ENCODE measurements at places on chromosomes 11 and 22.

DNA sequence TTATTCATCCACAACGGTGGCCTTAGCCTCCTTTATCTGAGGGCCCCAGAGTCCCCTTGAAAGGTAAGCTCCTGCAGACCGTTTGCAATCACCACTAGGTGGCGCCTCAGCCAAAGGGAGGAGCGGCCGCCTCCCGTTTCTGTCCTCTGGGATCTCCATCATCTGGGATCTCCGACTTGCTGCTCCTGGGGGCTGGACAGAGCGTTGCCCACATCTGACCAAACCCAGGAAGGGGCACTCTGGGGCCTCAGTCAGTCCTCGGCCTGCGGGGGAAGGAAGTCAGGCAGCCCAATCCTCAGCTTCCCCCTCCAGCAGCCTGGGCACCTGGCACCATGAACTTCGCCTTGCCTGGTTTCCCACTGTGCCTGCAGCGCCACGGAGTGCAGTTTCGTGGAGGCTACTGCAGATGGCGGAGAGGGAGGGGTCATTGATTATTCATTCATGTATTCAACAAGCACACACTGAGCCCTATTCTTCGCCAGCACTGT lies 23.5 kb downstream of the TP53I11 start:
- peak; percentile 27 for DNase-seq

- no peak for DNase-seq
Observed at GRCh38 chr11:43681401-43681942, 934 bp downstream of the HSD17B12 start.

- DNase-seq: no peak
Observed at GRCh38 chr22:41487037-41487935, 18.4 kb downstream of the ACO2 start.

DNA sequence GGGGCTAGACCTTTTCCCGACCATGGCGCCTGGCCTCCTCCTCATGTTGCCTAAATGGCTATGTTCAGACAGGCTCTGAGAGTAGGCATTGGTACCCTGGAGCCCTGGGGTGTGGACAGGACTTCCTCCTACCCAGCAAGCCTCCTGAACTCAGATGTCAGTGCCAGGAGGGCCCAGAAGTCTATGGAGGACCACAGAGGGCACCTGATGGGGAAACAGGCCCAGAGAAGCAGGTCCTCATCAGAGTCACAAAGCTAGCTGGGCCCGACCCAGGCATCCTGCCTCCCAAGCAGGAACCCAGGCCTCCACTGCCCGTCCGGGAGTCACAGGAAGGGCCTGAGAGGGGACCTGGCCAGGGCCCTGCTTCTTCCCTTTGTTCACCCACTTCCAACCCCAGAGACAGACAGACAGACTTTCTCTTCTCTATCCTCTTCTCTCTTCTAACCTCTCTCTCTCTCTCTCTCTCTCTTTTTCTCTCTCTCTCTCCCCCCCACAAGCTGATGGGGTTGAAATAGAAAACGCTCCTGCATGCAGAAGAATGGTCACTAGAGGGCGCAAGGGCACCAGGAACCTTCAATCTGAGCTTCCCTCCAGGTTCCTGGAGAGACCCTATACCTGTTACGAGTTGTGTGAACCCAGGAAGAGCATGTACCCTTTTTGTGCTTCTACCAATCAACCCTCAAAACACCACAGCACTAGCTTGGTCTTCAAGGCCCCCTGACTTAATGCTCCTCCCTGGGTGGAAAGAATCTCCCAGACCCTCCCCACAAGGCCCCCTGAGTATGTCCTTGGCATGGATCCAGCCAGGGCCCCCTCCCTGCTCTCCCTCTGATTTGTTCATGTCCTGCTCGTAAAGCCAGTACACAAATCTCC lies 27.1 kb downstream of the ARAP1 start:
- peak; percentile 60 for DNase-seq

GRCh38 chr11:47378836-47379170 lies 456 bp upstream of the SPI1 start:
- DNase-seq: no peak

DNA sequence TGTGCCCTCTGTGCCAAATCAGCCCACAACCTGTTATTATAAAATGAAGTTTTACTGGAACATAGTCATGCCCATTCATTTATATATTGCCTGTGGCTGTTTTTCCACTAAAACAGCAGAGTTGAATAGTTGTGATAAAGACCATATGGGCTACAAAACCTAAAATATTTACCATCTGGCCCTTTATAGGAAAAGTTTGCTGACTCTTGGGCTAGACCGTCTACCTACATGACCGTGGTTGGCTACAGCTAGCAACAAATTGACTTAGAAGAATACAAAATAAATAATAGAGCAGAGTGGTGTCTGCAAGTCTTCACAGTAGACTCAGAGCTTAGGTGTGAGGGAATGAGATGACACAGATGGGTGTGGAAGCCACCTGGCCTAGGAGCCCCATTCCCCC lies 11.2 kb upstream of the IL18BP start:
- no peak for DNase-seq

GRCh38 chr22:50058906-50059880 lies 1.1 kb upstream of the TTLL8 start:
- no peak for DNase-seq

DNA sequence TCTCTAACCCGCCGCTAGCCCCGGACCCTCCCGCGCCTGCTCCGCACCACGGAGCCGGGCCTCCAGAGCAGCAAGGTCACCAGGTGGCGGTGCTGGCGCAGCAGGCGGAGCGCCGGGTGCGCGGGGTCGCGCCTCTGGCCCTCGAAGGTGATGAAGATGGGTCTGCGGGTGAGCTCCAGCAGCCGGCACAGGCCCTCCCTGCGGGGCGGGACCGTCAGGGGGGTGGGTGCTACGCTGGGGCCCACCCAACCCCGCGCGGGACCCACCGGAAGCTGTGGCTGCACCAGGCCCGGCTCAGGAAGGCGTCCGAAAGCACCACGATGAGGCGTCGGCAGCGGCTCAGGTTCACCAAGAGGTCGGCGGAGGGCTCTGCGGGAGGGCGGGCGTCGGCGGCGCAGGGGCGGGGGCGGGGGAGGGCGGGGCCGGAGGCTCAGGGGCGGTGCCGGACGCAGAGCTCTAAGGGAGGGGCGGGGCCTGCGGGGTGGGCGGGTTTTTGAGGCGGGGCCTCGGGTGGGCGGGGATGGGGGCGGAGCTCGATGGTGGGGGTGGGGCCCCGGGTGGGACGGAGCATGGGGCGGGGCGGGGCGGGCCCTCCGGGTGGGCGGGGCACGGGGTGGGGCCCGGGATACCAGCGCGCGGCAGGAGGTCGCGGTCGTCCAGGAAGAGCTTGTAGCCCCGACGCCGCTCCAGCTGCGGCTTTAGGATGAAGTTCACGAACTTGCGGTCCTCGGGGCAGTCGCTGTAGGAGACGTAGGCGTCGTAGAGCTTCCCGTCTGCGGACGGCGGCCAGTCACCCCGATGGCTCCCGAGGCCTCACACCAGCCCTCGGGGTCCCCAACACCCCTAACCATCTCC lies 7.8 kb downstream of the SIGIRR start:
- DNase-seq: no peak

DNA sequence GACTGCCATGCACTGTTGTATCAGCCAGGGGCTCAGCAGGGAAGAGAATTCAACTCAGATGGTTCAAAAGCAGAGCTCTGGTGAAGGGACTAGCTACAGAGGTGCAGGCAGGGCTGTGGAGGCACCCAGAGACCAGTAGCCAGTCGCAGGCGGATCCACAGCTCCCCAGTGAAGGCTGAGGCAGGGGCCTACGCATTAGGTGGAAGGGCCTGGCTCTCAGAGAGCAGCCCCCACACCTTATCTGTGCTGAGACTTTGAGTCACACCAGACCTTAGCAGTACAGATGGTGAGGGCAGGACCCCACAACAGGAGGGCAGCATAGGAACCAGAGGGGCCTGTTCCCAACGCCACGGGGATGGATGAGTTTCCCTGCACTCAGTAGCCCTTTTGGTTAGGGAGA lies 189.6 kb downstream of the DSCAML1 start:
- DNase-seq: no peak

DNA sequence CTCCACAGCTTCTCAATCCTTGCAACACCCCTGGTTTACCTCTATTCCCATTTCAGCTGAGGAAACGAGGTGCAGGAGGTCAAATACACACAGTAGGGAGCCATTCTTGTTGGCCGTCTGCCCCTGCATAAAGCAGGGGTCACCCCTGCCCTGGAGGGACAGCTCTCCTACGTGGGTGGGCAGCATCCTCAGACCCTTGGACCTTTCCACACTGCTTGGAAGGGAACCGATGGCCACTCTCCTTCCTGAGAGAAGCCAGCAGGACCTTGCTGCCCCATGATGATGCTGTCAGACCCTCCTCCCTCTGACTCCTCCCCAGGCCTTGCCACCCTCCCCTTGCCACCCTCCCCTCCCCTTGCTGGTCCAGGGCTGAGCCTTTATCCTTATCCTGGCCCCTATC lies 121.1 kb upstream of the SYT13 start:
- no peak for DNase-seq

DNA sequence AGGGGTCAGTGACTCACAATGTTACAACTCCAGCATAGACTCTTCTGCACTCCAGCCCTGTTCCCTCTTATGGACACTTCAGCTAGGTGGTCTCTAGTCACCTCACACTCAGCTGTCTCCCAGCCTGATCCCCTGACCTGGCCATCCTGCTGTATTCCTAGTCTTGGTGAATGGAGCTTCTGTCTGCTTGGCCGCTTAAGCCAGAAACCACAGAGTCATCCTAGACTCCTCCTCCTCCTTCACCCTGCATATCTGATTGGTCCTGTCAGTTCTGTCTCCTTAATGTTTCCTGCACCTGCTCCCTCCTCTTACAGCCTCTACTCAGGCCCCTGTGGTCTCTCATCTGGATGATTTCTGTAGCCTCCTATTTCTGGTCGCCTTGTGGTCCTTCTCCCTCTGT lies 144.9 kb downstream of the HIPK3 start:
- no peak for DNase-seq

GRCh38 chr22:40726514-40726913 lies 47.2 kb downstream of the MCHR1 start:
- no peak for DNase-seq

- no peak for DNase-seq
Observed at GRCh38 chr11:108203075-108203474, 19.4 kb downstream of the NPAT start.

DNA sequence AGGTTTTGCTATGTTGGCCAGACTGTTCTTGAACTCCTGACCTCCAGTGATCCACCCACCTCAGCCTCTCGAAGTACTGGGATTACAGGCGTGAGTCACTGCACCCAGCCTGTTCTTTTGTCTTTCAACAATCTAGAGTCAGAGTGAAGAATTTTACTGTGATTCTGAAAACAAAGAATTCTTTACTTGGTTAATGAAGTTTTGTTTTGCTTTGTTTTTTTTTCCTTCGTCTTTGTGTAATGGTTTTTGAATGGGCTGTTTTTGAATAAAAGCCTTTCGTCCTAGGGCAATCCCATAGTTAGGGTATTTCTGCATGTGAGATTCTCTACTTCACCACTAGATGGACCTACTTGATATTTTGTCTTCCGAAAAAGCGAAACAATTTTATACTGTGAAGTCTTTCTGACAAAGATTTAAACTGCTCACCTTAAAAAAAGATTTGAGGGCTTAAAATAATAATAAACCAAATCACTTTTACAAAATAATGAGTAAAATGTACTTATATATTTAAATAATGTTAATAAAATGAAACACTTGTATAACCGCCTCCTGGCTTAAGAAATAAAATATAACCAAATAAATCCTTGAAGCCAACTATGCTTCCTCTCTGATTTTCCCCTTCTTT lies 43.4 kb upstream of the SC5D start:
- peak; percentile 17 for DNase-seq

DNA sequence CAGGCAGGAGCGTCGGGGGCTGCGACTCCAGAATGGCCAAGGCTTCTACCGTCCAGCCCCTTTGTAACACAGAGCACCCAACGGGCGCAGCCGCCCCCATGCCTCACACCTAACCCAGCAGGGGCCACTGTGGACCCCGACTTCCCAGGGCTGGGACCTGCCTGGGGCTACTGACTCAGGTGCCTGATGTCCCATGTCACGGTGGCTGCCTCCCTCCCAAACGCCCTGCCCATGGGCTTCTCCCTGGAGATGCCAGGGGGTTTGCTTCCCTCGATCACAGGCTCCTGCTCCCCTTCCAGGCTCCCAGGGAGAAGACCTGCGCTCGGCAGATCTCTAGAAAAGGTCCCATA lies 84.0 kb downstream of the MYEOV start:
- no peak for DNase-seq

DNA sequence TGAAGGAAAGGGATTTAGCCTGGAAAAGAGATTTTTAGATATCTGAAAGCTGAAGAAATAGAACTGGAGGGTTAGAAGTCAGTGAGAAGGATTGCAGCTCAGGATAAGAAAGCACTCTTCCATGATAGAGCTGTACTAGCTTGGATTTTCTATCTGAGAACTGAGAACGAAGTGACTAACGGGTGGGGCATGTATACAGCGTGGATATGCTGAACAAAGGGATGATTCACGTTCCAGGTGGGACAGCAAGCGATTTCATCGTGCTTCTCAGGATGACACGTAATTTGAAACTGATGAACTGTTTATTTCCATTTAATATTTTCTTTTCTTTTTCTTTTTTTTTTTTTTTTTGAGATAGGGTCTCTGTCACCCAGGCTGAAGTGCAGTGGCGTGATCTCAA lies 53.0 kb downstream of the GRAMD1B start:
- no peak for DNase-seq

GRCh38 chr11:2590965-2591754 lies 108.6 kb downstream of the KCNQ1OT1 start:
- no peak for DNase-seq

DNA sequence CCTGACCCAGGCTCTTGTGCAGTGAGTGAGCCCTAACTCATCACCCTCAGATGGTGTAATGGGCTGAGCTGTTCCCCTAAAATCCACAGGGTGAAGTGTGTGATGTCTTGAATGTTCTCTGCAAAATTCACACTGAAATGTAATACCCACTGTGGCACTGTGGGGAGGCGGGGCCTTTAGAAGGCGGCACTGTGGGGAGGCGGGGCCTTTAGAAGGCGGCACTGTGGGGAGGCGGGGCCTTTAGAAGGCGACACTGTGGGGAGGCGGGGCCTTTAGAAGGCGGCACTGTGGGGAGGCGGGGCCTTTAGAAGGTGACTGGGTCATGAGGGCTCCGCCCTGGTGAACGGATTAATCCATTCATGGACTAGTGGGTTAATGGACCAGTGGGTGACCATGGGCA lies 33.0 kb downstream of the CHID1 start:
- no peak for DNase-seq

DNA sequence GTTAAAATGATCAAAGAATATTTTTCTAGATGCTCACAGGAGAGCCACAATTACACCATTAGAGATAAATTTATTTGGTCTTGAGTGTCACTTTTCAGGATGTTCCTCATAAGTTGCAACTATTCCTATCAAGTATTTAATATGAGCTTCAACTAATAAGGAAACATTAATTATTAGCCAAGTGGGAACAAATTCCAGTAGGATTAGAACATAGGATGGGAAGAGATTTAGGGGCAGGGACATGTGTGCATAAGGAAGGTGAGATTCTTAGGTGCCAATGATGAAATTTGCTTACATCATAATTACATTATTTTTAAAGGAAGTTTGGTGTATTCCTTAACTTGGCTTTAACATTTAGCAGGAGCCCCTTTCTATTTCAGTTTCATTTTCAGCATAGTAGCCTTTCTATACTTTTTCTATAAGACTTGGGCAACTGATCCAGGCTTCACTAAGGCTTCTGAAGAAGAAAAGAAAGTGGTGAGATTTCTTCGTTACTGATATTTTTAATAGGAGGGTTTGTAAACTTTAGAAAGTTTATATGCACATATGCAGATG lies 38.8 kb downstream of the CSRP3 start:
- no peak for DNase-seq

- DNase-seq: no peak
Observed at GRCh38 chr11:107840129-107840484, 18.5 kb downstream of the SLC35F2 start.

All from Panc1 (cell line).